ENCODE measurements at places on chromosomes 2 and 18.

- no peak for DNase-seq
These were observed 53.8 kb upstream of the CYRIA start for GRCh38 chr2:16719485-16719808.

DNA sequence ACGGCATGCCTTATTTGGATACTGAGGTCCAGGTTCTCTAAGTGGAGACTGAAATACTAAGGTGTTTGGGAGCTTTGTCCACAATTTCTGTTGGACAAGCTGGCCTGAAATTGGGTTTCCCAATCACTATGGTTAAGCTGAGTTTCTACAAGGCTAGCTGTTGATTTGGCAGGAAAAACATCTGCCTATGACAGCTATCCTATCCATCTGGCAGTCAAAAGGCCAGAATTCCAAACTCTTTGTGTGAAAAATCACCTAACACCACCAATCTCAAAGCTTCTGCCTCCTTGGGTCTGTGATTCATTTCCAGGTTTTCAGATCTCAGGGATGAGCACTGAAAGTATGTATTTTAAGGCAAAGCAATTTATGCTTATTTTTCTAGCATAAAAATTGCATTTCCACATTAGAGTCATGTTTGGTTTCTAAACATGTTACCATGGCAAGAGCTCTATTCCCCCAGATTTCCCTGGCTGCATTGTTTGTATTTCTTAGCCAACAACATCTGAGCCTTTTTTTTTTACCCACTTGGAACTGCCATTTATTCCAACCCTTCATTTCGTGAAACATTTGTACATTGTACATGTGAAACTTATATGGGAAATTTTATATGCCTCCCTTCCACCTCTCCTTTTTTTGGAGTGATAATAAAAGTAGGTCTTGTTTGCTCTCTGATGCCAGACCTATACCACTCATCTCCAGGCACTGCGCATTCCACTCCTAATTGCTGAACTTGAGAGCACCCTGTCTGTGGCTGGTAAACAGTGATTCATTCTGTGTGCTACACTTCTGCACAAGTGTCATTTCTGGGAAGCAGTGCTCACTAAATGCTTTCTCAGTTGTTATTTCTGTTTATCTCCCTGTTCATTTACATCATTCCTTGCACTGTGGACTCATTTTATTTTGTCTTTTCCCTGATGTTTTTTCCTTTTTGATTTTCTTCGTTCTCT, 15.9 kb upstream of the CCDC85A start:
- DNase-seq = no peak

DNA sequence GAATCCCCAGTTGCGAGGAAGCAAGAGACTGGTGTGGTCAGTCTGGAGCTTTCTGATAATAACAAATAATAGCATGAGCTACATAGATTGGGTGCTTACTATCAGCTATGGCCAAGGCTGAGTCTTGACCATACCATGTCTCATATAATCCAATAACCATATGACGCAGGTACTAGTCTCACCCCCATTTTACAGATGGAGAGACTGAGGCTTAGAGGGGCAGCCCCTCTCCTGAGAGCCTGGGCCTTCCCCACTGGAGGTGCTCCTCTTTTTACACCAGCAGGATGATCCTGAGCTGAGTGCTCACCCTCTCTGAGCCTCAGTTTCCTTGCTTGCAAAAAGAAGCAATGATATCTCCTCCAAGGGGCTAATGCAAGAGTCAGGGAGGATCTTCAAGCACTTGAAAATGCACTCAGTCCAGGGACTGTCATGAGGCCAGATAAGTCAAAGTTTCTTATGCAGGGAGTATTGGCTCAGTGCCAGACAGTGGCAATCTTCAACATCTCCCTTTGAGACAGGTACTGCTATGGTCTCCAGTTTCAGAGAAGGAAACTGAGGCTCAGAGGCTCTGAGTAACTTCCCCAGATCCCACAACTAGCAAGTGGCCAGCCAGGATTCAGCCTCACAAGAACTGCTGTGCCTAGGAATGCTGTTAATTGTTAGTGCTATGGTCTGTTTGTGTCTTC, 149.7 kb downstream of the TFCP2L1 start:
- no peak for DNase-seq

GRCh38 chr18:70494524-70494923, 205.7 kb downstream of the SOCS6 start:
- DNase-seq = no peak

All from stimulated activated CD4-positive, alpha-beta T cell treated with anti-CD3 and anti-CD28 coated beads, Interleukin-12 subunit alpha, Interleukin-12 subunit beta, amount 100 ng/mL, for 4 hours (primary cell).